A549 treated with RU486 at 1 μM for 4 hours (cell line): ENCODE measurements at places on chromosomes 5 and 9. TPM values are rescaled to one million over a fixed set of nuclear protein-coding genes. Genes with fewer than 3 reads are reported as not detected.

TENT4A gene
- 19.4 to 24.1 TPM (median 22.9 TPM) in 5 replicates for total RNA-seq

SLCO6A1 gene
- not detected in 5 replicates for total RNA-seq

PDE6A gene
- total RNA-seq, result 0.07 to 0.18 TPM (median 0.12 TPM) in 5 replicates

PDZD2 gene
- total RNA-seq, result 0.08 to 0.26 TPM (median 0.13 TPM) in 4 of 5 replicates, not detected in the other

LTC4S gene
- total RNA-seq, result 0.30 to 0.63 TPM (median 0.38 TPM) in 3 of 5 replicates, not detected in the others

SVEP1 gene
- 1.2 to 1.7 TPM (median 1.6 TPM) in 5 replicates for total RNA-seq

CD14 gene
- 3.2 to 5.6 TPM (median 3.9 TPM) in 5 replicates for total RNA-seq

LCN15 gene
- total RNA-seq, result not detected in 5 replicates

ARID3C gene
- total RNA-seq, result 0.07 to 0.17 TPM (median 0.13 TPM) in 3 of 5 replicates, not detected in the others

CDC25C gene
- total RNA-seq, result 10.7 to 12.9 TPM (median 11.2 TPM) in 5 replicates

NPR3 gene
- total RNA-seq, result 14.8 to 22.0 TPM (median 20.2 TPM) in 5 replicates

BTNL9 gene
- total RNA-seq, result 0.57 to 1.3 TPM (median 0.74 TPM) in 5 replicates

GMCL2 gene
- total RNA-seq, result not detected in 5 replicates

ROR2 gene
- total RNA-seq, result 0.67 to 2.2 TPM (median 1.5 TPM) in 5 replicates

ADRA1B gene
- 9.1 to 13.9 TPM (median 11.2 TPM) in 5 replicates for total RNA-seq

GNA14 gene
- total RNA-seq, result 0.06 TPM in 1 of 5 replicates, not detected in the others

PCDH1 gene
- 1.5 to 3.0 TPM (median 2.0 TPM) in 5 replicates for total RNA-seq

ACTL7A gene
- not detected in 5 replicates for total RNA-seq

TRAF1 gene
- total RNA-seq, result 3.6 to 6.8 TPM (median 4.6 TPM) in 5 replicates

SYK gene
- 0.02 to 0.25 TPM (median 0.04 TPM) in 3 of 5 replicates, not detected in the others for total RNA-seq

INSL4 gene
- total RNA-seq, result 13.9 to 18.0 TPM (median 15.5 TPM) in 5 replicates

CDKN2B-AS1 gene
- not detected in 5 replicates for total RNA-seq

IFNA4 gene
- not detected in 5 replicates for total RNA-seq

GLT6D1 gene
- total RNA-seq, result not detected in 5 replicates

JAKMIP2 gene
- total RNA-seq, result not detected in 5 replicates

ALAD gene
- 13.1 to 16.7 TPM (median 14.7 TPM) in 5 replicates for total RNA-seq

ARL15 gene
- 2.0 to 6.3 TPM (median 5.0 TPM) in 5 replicates for total RNA-seq

IL5 gene
- total RNA-seq, result not detected in 5 replicates

CRHBP gene
- 0.05 to 0.42 TPM (median 0.21 TPM) in 3 of 5 replicates, not detected in the others for total RNA-seq

CTNND2 gene
- total RNA-seq, result not detected in 5 replicates

THBS4 gene
- total RNA-seq, result 0.08 to 0.12 TPM in 2 of 5 replicates, not detected in the others

ACTL7B gene
- total RNA-seq, result not detected in 5 replicates

NOL6 gene
- 57.9 to 75.2 TPM (median 67.9 TPM) in 5 replicates for total RNA-seq

SHOC1 gene
- not detected in 5 replicates for total RNA-seq

AK8 gene
- total RNA-seq, result 0.80 to 1.4 TPM (median 0.90 TPM) in 5 replicates

SERF1A gene
- 0.98 to 2.2 TPM (median 1.3 TPM) in 5 replicates for total RNA-seq

KCNN2 gene
- total RNA-seq, result 0.10 to 0.24 TPM (median 0.17 TPM) in 4 of 5 replicates, not detected in the other

PTPRD gene
- 0.11 to 0.49 TPM (median 0.35 TPM) in 5 replicates for total RNA-seq

IGFBPL1 gene
- total RNA-seq, result 2.1 to 3.0 TPM (median 2.9 TPM) in 5 replicates

FBXL7 gene
- 1.0 to 1.8 TPM (median 1.3 TPM) in 5 replicates for total RNA-seq

NPR2 gene
- 4.4 to 6.3 TPM (median 5.8 TPM) in 5 replicates for total RNA-seq

RNF208 gene
- 1.1 to 2.2 TPM (median 2.0 TPM) in 5 replicates for total RNA-seq
